ENCODE measurements at places on chromosomes 3 and 15.

DNA sequence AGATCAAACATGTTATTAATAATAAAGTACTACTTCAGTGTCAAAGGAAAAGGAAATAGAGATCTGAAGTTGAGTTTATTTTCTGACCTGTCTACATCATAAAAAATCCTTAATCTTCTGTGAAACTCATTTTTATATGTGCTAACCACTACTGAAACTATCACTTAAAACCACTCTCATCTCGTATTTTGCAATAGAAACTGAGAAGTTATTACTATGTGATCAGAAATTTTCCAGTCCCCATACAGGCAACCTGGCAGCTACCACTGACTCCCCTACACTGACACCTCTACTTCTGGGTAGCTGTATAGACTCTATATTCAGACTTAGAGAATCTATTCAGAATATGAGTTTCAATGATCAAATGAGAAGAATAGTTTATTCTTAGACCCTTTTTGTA is 8.3 kb downstream of the HDGFL3 start:
- no peak for DNase-seq

- DNase-seq, result no peak
Observed at GRCh38 chr3:128430301-128430700, 36.4 kb downstream of the DNAJB8 start.

GRCh38 chr3:130425484-130425883 is 80.0 kb downstream of the COL6A5 start:
- no peak for DNase-seq

GRCh38 chr15:69590201-69590710 is 137.6 kb downstream of the RPLP1 start:
- DNase-seq, result no peak

DNA sequence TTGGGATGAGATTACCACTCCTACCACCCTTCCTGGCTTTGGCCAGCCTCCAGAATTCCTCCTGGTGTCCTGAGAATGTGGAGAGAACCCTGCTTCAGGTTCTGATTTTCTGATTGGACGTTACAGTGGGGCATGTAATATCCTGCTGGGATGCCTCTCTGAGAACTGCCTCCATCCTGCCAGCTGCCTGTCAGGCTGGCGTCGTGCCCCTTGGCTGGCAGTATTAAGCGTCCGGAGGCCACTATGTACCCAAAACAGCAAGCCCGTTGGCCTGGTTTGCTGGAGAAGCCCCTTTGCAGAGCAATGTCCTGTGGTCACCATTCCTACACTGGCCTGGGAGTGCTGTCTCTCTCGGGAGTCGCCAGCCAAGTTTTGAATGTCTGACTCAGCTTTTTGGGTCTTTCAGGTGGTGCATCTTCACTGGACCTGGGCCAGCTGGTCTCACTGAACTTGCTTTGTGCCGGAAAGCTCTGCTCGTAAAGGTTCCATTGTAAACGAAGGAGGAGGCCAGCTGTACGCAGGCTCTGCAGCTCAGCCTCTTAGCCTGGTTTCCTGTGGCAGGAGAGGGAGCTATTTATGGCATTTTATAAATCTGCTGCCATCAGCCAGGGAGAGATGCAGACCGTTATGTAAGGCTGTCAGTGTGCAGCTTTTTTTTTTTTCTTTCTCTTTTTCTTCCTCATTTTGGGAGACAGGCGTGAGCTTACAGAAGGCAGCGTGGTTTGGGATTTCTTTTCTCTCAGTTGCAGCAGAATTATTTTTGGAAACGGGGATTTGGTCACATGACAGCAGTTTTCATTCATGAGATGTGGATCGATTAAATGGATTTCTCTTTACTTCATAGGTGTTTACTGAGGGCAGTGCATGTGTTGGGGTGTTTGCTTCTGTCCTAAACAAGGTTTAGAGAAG is 19.0 kb upstream of the TRAK1 start:
- peak; percentile 63 for DNase-seq

DNA sequence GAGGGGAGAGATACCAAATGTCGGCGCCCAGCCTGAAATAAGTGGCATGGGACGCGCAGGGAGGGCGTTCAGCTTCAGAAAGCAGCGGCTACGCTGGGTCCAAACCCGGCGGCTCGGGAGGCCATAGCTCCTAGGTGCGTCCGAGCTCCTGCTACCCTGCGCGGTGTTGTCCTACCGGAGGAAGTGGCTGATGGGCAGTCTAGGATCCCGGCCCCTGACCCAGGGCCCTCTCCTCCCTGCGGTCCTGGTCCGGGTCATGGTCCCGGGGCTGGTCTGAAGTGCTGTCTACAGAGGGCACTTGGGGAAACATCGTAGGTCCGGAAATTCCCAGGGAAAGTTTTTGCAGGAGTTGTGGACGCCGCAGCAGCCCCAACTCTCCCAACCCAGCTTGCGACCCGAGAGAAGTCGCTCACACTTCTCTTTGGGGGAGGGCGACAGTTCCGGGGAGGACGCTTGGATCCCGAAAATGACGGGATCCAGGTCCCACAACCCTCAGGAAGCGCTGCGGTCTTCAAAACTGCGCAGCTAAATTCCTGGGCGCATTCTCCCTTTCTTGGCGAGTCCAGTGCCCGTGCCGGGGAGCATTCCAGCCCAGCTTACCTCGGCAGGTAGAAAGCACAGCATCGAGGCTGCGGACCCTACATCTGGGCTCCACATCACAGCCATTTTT is 9.1 kb upstream of the FOXB1 start:
- DNase-seq, result no peak

GRCh38 chr3:21524133-21524532 is 226.9 kb downstream of the ZNF385D start:
- no peak for DNase-seq

DNA sequence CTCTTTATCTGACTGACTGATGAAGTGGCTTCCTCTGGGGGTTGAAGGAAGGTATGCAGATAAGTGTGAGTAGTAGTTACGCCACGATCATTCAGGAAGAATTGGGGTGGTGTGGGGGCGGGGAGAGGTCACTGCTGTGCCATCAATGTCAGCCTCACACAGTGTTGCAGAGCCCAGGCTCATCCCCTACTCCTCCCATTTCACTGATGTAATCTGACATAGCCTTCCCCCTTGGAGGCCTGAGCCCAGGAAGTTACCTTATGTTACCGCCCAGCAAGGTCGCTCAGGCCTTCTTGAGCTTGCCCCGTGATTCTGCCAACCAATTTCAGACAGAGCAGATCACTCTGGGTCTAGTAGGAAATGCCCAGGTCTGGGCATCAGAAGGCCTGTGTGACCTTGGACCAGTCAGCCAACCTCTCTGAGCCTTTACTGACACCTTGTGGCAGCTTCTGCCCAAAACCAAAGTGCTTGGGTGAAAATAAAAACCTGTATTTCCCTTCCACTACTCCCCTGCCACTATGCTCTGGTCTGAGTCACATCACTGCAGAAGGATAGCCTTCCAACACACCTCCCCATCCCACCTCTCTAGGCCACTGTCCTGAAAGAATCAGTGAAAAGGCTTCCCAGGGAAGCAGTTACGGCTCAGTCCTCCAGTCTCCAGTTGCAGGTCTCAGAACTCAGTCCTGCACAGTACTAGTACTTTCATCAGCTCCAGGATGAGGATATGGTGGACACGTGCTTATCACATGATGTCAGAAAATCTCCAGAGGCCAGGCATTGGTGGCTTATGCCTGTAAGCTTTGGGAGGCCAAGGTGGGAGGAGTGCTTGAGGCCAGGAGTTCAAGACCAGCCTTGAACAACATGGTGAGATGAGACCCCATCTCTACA is 28.1 kb upstream of the INSYN1 start:
- no peak for DNase-seq

DNA sequence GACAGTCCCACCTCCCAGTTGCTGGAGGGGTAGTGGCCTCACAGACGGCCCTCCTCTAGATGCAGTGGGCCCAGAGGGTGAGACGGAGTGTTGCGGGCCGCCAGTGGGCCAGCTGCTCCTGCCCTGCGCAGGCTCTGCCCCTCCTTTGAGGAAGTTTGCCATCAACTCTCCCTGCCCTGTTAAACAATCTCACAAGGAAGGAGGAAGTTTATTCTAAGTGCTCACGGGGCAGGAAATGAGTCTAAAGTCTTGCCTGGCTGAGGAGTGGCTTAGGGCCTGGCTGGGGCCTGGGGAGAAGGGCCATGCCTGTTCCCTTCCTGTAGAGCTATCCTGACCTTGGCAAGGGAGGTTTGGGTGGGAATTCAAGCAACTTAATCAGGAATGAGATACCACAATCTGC is at the start of gene FAM3D:
Gene FAM3D (minus strand): TSS at position 92 of the 400 bp plus-strand sequence. CDS start 11,211 bp downstream, outside the sequence.
- DNase-seq, result no peak

DNA sequence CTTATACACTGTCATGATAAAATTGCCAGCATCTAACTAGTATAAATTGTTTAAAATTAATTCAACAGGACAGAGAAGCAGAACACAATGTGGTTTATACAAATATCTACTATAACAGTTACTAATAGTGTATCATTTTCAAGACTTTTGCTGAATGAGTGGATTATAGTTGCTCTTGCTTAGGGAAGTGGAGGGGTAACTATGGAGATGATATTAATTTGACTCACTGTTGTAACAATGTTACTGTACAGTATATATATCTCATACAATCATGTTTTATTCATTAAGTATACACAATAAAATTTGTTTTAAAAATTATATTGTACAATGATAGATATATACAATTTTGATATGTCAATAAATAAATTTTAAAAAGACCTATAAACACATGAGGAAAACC is 119.1 kb downstream of the ZPLD1 start:
- DNase-seq, result no peak

- DNase-seq, result no peak
Observed at GRCh38 chr15:75123395-75123794, 78.3 kb upstream of the C15orf39 start.

- no peak for DNase-seq
Observed at GRCh38 chr3:114314282-114314681, 20.5 kb downstream of the TIGIT start.

- DNase-seq, result peak; percentile 8
Observed at GRCh38 chr15:29962407-29962806, 120.3 kb upstream of the GOLGA8J start.

- no peak for DNase-seq
Observed at GRCh38 chr3:117346901-117347300, 637.3 kb downstream of the TUSC7 start.

GRCh38 chr3:64559588-64559987 is 128.2 kb downstream of the ADAMTS9 start:
- DNase-seq, result no peak

DNA sequence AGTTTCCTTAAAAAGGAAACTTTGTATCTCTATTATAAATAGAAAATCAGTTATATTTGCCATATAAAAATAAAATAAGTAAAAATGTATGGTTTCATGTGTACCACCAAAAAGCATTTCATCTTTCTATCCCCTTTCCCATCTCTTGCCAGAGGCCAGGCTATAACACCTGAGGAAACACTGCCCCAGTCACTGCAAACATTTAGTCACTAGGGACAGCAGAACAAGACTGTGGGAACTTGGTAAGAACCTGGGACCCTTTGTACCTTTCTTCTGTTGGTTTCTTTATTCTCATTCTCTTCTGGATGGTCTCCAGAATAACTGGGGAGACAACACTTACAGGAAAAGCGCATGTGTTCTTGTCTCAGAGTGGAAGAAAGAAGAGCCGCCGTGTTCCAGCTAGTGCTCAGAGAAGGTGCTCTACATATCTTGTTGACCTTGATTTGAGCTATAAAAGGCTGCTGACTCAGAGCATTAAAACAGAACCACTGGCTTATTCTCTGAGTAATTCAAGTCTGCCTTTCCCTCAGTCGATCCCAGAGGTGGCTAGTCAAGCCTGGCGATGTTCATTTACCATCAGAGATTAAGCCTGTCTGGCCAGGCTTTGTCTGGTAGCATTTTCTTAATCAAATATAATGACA is 361.6 kb downstream of the RBMS3 start:
- no peak for DNase-seq

DNA sequence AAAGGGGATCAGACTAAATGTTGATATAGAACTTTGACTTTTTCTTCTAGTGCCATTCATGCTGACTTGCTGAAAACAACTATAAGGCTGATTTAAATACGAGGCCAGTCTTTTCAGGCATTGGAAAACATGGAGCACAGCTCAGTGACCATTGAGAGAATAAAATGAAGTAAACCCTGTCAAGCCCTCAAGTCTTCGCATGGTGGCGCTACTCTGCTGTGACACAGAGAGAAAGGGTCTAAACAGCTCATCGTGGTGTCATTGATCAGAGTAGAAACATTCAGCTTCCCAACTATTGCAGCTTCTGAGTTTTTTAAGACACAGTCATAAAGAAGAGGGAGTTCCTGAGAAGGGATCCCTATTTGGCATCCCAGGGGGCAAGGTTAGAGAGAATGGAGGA is 716.2 kb downstream of the DIPK2A start:
- DNase-seq, result no peak

- no peak for DNase-seq
Observed at GRCh38 chr15:65752151-65752700, 39.9 kb downstream of the DENND4A start.

DNA sequence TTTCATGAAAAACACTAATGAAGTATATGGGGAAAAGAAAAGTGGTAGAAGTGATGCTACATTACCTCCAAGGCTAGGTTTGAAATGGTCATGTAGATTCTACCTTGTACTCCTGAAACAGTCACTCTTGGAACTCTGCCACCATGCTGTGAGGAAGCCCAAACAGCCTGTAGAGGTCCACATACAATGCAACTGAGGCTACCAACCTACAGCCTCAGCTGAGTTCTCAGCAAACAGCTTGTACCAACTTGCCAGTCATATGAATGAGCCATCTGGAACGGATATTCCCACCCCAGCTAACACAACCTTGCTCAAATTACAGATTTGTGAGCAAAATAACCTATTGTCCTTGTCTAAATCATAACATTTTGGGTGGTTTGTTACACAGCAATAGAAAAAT is 193.5 kb downstream of the ULK4 start:
- no peak for DNase-seq

- no peak for DNase-seq
Observed at GRCh38 chr3:51676102-51676640, 5.1 kb downstream of the TEX264 start.

DNA sequence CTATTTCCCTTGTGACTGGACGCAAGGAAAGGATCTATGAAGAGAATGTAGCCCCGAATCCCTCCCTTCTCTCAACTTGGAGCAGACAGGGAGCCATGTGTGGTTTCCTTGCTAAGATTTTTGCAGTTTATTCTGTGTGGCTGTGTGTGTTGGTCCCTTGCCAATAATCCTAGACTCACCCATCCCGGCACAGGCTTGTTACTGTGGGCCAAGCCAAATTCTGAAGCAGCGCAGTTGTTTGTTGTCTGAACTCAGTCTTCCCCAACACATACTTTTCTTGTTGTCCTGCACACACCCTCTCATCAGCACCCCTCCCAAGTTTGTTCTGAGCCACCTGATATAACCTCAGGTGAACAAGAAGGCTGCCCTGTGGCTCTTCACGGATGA is 193.3 kb upstream of the CTDSPL start:
- no peak for DNase-seq

DNA sequence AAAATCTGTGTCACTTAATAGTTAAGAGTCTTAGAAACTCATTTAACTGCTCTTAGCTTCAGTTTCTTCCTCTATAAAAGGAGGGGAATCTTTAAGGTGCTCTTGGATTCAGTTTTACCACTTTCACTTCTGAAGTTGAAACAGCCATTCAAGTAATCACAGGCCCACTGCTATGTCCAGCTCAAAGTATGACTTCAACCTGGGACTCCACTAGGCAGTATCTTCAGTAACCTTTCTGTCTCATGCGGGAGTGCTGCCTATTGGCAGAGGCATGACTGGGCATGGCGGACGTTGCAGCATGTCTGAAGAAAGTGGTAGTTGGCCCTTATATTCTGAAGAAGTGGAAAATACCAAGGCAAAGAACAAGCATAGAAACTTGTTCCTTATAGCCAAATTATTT is 92.3 kb downstream of the DHX30 start:
- no peak for DNase-seq
